ENCODE measurements at places on chromosomes 16 and 17. TPM values are rescaled to one million over a fixed set of nuclear protein-coding genes. Genes with fewer than 3 reads are reported as not detected.
A peak's percentile ranks its signal among the peaks of the same experiment; 100 is the strongest.

The HSD17B2 gene
- 0.79 TPM for total RNA-seq

The PPP1R1B gene
- total RNA-seq = 31.1 TPM

The ABI3 gene
- 18.3 TPM for total RNA-seq

- H3K27me3 ChIP-seq = no peaks in the 10 kb centered on the region
- DNase-seq = no peak
- H3K36me3 ChIP-seq = no peaks in the 10 kb centered on the region
- H3K4me1 ChIP-seq = no peaks in the 10 kb centered on the region
These were observed 10.5 kb upstream of the RAI1 start for GRCh38 chr17:17670701-17671305.

DNA sequence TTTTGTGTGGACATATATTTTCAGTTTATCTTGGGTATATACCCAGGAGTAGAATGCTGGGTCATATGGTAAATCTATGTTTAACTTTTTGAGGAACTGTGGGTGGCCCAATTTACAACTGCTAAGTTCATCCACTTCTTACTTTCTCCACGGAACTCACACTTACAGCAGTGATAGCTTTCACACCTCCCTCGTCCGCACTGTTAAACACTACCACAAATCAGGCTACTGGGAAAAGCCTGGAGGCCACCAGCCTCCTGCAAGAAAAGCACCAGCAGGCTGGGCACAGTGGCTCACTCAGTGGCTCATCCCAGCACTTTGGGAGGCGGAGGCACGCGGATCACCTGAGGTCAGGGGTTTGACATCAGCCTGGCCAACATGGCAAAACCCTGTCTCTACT is 14.7 kb upstream of the ZG16 start:
- H3K27ac ChIP-seq = no peak overlapping the region
- H3K4me3 ChIP-seq = no peak overlapping the region
- H3K27me3 ChIP-seq = no peaks in the 10 kb centered on the region

GRCh38 chr16:85207357-85207921 is 95.2 kb upstream of the CIBAR2 start:
- no peak overlapping the region for H3K27ac ChIP-seq
- peak; percentile 62 for DNase-seq
- H3K27me3 ChIP-seq = no peaks in the 10 kb centered on the region
- peaks cover 26% of the 10 kb centered on the region for H3K4me1 ChIP-seq

DNA sequence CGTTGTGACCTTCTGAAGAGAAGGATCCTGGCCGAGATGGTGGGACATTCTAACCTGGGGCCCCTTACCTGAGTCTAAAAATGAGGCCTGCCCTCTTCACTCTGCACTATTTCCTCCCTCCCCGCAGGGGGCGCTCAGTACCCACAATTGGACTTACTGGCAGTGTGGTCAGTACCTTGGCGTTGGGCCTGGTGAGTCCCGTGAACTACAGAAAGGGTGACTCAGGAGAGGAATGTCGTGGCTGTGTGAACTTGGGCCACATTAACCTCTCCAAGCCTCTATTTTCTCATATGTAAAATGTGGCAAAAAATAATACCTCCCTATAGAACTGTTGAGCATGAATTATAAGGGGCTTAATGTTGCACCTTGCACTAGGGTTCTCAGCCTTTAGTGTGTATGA is 3.9 kb downstream of the RSAD1 start:
- peak; percentile 95 for DNase-seq
- H3K4me1 ChIP-seq = no peaks in the 10 kb centered on the region
- H3K4me3 ChIP-seq = no peak overlapping the region
- no peaks in the 10 kb centered on the region for H3K36me3 ChIP-seq

- H3K4me3 ChIP-seq = peak overlapping the region; percentile 87
- H3K4me1 ChIP-seq = no peaks in the 10 kb centered on the region
- H3K36me3 ChIP-seq = no peaks in the 10 kb centered on the region
- H3K27ac ChIP-seq = peak overlapping the region; percentile 90
- DNase-seq = peak; percentile 99
These were observed 8.0 kb upstream of the MEFV start for GRCh38 chr16:3264137-3265036.

GRCh38 chr16:63703612-63704011 is 1418.3 kb downstream of the CDH11 start:
- H3K4me1 ChIP-seq = peaks cover 3% of the 10 kb centered on the region
- no peak overlapping the region for H3K27ac ChIP-seq
- no peak overlapping the region for H3K4me3 ChIP-seq
- H3K36me3 ChIP-seq = no peaks in the 10 kb centered on the region
- H3K27me3 ChIP-seq = no peaks in the 10 kb centered on the region

DNA sequence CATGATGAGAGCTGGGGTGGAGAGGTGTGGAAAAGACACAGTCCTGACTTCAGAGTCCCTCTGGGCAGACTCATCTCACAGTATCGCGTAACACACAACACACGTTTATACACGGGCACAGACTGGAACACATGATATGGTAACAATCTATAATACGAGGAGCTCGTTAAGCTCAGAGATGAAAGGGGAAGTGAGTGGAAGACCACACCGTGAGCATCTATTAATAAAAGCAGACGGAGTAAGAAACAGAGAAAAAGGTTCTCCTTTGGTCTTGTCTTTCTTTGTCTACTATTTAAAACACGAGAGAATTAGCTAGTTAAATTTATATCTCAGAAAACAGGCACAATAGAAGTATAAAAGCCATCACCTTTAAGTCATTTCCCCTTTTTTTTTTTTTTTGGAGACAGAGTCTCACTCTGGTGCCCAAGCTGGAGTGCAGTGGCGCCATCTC is 13.5 kb downstream of the ANKRD11 start:
- no peak overlapping the region for H3K27ac ChIP-seq
- no peaks in the 10 kb centered on the region for H3K36me3 ChIP-seq
- DNase-seq = no peak
- no peaks in the 10 kb centered on the region for H3K27me3 ChIP-seq
- H3K4me3 ChIP-seq = no peak overlapping the region
